ENCODE measurements at places on chromosomes 5 and 9.

- DNase-seq, result no peak
These were observed 217.9 kb upstream of the KLF4 start for GRCh38 chr9:107707428-107707837.

DNA sequence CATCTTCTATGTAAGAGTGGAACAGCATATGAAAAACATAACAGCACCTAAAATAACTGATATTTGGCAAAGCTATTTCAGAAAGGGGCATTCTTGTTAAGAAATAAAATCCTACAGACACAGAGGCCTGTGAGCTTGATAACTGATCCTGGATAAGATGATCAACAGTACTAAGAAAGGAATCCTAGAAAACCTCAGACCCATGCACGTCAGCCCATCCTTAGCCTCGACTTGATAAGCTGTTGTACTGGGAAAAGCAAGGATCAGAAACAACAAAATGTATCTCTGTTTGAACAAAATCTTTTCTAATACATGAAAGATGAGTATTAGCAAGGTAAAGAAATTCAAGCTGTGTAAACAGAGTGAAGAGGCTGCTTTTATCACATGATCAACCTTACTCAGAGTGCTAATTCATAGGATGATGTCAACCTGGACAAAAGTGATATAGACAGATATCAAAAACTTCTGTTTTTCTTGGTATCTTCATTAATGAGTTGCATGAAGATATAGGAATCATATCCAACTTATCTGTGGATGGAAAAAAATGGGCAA is 15.2 kb downstream of the LIFR start:
- DNase-seq, result no peak

DNA sequence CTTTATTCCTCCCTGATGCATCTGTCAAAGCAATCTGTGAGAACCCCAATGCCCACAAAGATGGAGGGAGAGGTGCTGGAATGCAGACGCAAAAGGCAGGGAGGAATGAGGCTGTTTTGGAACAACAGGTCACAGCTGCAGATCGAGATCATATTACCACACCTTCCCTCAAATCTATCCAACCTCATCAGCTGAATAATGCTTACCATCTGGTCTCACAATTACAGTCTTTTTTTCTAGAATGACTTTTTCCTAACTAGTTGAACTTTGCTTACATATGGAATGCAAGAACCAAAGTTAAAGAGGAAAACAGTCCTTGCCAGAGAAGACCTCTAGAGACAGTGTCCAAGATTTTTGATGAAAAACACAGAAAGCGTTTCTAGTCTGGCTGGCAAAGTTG is 158.1 kb downstream of the LPAR1 start:
- no peak for DNase-seq

GRCh38 chr5:56685503-56686217 is 129.7 kb upstream of the MAP3K1 start:
- DNase-seq, result no peak

DNA sequence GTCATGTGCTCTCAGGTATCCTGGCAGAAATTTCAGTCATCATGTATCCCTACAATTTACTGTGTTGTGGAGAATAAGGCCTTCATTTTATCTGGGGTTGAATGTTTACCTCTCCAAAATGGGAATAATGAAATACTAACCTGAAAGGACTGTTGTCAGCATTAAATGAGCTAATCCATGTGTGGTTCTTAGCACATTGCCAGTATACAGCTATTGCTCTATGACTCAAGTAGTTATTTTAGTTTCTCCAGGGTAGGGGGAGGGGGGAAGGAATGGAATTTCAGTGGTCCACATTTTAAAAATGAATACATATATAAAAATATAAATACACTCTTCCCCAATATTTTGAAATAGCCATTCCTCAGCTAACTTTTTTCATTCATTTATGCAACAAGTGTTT is 3.5 kb downstream of the PAM start:
- DNase-seq, result no peak

All from stimulated activated CD8-positive, alpha-beta memory T cell treated with anti-CD3 and anti-CD28 coated beads, Interleukin-15, amount 100 ng/mL, for 4 hours (primary cell).